ENCODE measurements at places on chromosomes 16 and 17.

- no peak for DNase-seq
Observed at GRCh38 chr17:65061646-65062045, 5.1 kb upstream of the GNA13 start.

- no peak for DNase-seq
Observed at GRCh38 chr17:57144567-57144966, 59.5 kb downstream of the AKAP1 start.

GRCh38 chr16:79077346-79077745 is 523.2 kb downstream of the MAF start:
- DNase-seq, result no peak

GRCh38 chr17:75642784-75643642 is 9.8 kb downstream of the SMIM5 start:
- DNase-seq, result no peak

- no peak for DNase-seq
Observed at GRCh38 chr16:177981-178667, 1.6 kb downstream of the HBA1 start.

DNA sequence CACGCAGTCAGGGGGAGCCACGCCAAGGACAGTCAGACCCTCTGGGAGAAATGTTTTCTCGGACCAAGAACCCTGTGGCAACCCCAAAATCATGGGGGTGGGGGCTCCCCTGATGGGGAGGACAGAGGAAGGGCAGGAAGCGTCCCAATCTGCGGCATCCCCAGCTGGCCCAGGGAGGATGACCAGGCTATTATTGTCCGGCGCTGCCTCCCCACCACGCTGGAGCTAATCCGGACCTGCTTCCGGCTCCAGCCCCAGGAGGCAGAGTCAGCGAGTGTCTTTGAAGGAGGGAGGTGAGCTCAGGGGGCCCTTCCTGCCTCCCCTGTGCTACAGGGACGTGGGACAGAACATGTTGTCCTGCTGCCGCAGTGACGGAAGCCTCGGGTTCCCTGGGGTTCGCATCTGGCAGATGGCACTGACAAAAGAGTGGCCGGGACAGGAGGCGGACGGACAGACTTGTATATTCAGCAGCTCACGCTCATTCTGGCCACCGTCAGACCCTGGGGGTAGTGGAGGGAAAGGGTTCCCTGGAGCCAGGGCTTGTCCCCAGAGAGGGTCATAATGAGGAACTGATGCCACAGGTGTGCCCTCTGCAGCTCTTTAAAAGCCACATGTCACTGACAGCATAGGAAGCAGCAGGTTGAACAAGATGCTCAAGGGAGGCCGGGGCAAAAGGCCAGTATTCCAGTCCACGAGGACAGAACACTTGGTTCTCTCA is 54.3 kb upstream of the CDC42EP4 start:
- DNase-seq, result no peak

GRCh38 chr16:52467753-52468152 is 79.2 kb downstream of the TOX3 start:
- no peak for DNase-seq

GRCh38 chr17:18176176-18176575 is 7.5 kb upstream of the ALKBH5 start:
- DNase-seq, result no peak

DNA sequence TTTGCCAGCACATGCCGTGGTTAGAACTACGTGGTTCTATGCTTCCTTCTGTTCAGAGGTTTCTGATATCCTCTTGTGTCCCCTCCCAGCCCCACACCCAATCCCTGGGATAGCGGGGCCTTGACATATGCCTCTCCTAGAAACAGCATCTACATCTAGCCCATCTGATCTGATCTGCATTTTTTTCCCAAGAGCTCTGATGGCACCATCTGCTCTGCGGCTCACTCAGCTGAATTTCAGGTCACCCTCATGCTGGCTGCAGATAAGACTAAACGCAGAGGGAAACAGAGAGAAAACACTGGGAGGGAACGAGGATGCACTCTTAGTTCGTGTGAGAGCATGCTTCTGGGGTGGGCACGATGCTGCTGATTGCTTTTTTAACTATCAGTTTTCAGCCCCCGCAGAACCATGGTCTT is 10.7 kb downstream of the WIPI1 start:
- DNase-seq, result no peak

GRCh38 chr17:38565853-38566665 is 39.7 kb downstream of the SRCIN1 start:
- no peak for DNase-seq

- DNase-seq, result no peak
Observed at GRCh38 chr17:10069301-10069700, 129.1 kb downstream of the GAS7 start.

- peak; percentile 84 for DNase-seq
Observed at GRCh38 chr17:7047566-7047965, 3.7 kb upstream of the SLC16A11 start.

GRCh38 chr17:78525511-78526160 is 51.6 kb downstream of the DNAH17 start:
- DNase-seq, result no peak

DNA sequence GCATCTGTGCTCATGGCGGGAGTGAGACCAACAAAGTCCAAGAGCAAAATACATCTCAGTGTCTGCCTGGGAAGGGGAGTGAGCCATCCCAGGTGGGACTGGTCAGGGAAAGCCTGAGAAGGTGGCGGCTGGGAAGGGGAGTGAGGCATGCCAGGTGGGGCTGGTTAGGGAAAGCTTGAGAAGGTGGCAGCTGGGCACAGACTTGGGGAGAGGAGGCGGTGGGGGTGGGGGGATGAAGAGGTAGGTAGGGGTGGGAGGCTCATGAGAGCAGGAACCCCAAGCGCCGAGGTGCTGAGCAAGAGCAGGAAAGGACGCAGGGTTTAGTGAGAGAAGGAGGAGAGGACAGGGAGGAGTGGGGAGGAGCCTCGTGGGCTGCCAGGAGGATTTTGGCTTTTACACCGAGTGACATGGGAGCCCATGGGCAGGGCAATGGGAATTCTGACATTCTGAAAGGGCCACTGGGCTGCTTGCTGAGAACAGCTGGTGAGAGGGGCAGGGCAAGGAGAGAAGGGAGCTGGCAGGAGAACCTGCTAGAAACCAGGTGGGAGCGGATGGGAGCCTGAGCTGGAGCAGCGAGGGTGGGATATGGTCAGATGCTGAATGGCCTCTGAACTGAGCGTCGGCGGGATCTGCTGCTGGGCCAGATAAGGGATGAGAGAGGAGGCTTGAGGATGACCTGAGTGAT is 256.1 kb upstream of the RPL38 start:
- DNase-seq, result no peak

- DNase-seq, result no peak
Observed at GRCh38 chr16:84982434-84982833, 28.9 kb downstream of the ZDHHC7 start.

- DNase-seq, result no peak
Observed at GRCh38 chr17:70624211-70624610, 454.9 kb downstream of the KCNJ2 start.

DNA sequence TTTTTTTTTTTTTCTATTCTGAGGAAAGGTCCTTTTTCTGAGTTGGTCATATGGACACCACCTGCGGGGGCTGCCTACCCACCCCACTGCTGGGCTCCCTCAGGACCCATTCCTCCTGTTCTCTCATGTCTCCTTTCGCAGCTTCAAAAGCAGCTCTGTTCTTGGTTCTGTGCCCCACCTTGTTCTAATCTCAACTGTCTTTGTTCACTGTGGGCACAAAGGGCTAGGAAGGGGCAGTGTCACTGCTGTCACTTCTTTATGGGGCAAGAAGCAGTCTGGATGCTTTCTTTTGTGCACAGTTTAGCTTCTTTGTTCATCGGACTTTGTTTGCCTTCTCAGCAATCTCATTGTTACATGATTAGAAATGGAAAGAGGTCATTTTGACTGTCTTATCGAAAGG is 7.1 kb downstream of the GOSR2 start:
- DNase-seq, result no peak

- DNase-seq, result peak; percentile 25
Observed at GRCh38 chr16:66605979-66606751, 1.7 kb downstream of the CMTM3 start.

- peak; percentile 76 for DNase-seq
Observed at GRCh38 chr17:4728124-4728523, 3.1 kb upstream of the MED11 start.

DNA sequence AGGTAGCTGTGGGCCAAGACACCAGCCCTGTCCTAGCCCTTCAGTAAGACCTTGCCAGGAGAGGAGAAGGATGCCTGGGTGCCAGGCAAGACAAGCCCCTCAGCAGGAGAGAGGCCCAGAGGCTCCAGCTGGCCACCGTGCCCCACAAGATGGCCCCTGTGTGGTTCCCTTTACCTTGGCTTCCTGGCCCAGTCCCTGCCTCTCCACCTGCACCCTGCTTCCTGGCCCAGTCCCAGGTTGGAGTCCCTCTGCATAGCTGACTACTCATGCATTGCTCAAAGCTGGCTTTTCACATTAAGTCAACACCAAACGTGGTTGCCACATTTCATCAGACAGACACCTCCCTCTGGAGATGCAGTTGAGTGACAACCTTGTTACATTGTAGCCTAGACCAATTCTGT is 4.0 kb downstream of the SYNGR3 start:
- peak; percentile 62 for DNase-seq

DNA sequence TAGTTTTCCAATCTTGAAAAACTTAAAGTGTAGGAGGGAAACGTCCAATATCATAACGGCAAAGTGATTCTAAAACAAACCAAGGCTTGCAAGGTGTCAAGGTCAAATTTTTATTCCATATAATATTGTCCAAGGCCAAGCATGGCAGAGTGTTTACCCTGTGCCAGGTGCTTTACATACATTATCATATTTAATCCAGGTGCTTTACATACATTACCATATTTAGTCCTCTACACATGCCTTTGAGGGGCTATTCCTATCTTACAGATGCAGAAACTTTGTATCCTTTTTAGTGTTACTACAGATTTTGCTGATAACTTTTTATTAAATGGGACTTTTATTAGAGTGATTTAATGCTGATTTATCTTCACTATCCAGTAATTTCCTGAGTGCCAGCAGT is 23.9 kb downstream of the MAF start:
- no peak for DNase-seq

DNA sequence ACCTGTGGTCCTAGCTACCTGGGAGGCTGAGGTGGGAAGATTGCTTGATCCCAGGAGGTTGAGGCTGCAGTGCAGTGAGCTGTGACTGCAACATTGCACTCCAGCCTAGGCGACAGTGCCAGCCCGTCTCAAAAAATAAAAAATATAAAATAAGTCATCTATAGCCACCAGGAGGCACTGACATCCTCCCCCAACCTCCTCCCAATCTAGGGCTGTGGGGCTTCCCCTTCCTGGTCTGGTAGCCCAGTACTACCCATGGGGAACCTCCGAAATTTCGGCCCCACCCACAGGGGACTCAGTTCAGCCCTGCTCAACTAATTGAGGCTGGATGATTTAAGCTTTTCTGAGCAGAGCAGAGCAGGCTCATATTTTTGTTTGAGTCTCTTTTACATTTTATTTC is 3.2 kb downstream of the ZSCAN10 start:
- DNase-seq, result peak; percentile 76

DNA sequence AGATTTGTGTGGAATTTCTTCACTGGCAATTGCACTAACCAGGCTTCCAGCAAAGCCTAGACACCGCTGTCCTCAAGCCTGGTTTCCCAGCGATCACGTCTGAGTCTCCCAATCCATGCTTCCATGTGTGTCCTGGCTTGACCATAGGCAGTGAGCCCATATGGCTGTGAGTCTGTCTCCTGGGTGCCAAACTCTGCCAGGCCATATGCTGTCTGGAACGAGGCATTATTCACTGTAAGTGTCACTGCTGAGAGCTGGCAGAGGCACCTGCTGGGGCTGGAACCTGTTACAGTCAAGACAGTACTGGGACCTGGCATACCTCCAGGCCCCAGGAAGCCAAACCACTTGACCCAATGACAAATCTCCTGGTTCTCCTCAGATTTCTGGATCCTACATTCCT is 60.4 kb downstream of the HS3ST2 start:
- no peak for DNase-seq

DNA sequence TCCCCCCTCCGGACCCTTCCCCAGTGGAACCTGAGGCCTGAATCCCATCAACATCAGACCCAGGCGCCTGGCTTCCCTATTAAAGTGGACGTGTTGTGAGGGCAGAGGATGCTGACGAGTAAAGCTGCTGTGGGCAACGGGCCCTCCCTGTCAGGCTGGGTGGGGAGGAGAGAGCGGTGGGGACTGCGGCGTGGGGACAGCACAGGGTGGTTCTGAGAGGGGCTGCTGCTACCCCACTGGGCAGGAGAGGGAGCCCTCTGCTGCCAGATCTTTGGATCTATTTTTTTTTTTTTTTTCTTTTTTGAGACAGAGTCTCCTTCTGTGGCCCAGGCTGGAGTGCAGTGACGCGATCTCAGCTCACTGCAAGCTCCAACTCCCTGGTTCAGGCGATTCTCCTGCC is 5.9 kb downstream of the CA5A start:
- no peak for DNase-seq

DNA sequence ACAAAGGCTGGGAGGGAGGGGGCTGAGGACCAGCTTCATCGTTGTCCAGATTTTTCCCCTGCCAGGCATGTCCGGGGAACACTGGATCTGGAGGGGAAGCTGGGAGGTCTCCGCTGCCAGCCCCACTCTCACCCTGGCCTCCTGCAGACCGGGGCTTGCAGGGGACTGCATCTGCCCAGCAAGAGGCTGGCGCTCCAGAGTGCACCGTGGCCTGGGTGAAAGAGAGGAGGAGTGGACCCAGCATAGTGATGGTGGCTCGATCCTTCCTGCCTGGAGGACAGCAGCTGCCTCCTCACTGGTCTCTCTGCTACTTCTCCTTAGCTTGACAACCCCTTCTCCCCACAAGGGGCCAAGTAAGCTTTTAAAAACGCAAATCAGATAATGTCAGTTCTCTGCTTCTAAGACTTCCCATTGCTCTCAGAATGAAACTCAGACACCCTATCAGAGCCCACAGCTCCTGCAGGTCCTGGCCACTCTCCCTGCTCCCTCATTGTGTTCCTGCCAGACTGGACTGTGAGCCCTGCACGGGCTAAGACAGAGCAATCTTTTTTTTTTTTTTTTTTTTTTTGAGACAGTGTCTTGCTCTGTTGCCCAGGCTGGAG is 15.0 kb downstream of the CPNE2 start:
- no peak for DNase-seq

- DNase-seq, result no peak
Observed at GRCh38 chr17:30514895-30515596, 37.8 kb downstream of the GOSR1 start.

DNA sequence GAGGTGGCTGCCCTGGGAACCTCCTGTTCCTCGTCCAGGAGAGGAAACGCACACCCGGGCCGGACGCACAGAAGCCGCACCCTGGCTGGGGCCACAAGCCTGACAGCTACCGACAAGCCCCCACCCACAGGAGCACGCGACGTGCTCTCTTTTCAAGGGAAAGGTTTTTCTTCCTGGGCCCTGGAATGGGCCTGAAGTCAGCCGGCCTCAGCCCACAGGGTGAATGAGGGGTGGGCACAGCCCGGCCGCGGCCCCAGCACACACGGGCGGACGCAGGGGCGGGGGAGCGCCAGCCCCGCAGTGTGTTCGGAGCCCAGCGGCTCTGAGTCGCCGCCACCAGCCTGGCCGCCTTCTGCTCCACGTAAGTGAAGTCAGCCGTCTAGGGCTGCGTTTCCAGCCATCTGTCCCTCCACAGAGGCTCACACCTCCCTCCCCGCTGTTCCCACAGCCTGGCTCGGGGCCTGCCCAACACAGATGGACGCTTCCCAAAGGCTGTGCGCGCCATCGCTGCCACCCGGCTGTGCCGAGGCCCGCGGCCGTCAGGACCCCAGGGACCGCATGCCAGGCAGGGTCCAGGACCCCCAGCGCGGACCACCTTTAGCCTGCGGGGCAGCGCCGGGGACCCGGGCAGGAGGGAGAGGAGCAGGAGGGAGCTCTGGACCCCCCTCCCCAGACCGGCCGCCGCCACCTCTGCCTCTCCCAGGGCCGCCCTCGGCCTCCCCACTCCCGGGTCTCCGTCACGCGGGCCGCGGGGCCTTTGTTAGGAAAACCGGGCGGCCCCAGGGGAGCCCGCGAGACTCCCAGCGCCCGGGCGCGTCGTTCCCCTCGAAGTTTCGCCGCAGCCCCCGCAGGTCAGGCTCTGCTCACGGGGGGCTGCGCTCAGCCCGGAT is 36.8 kb downstream of the CBFA2T3 start:
- DNase-seq, result no peak
